Hippocampal formation (tissue), 2 donors: ENCODE measurements at places on chromosomes 3 and 15.

- DNase-seq, result peak; percentile 77
These were observed 1039.2 kb downstream of the ROBO1 start for GRCh38 chr3:78728406-78729145.

- DNase-seq, result no peak
These were observed 4.7 kb downstream of the SYNM start for GRCh38 chr15:99109555-99110021.

- DNase-seq, result no peak
These were observed 1.8 kb downstream of the MTFMT start for GRCh38 chr15:65027593-65027992.

- DNase-seq, result no peak
These were observed 772.3 kb downstream of the SI start for GRCh38 chr3:164306042-164306441.

DNA sequence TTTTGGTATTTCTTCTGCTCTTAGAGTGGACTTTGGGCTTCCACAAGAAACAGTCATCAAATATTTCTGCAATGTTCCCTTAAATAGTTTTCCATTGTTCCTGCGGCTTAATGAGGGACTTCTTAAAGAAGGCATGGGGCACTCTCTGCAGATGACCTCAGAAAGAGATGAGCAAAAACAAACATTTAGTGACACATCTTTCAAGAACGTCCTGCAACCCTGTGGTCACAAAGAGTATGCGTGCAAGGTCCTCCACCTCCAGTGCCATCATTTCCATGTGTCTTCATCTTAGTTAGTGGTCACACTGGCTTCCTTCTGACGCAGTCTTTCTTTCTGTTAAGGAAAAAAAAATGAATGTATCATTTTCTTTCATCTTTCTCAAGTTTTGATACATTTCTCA is 56.2 kb downstream of the GREM1 start:
- DNase-seq, result no peak

DNA sequence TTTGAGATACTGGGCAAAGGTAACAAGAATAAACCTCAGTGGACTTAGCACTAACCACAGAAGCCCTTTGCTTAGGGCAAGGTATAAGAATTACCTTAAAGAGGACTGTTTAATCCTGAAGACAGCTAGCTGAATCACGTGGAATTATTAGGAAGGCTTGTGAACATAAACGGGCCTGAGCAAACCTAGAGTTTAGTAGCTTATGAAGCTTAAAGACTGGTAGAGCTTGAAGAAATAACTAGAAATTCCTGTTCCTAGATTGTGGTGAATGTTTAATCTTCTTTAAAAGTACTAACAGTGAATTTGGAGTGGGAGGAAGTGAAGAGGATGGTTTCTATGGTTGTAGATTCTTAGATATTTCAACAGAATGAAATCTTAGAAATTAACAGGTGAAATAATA is 428.9 kb upstream of the THRB start:
- DNase-seq, result no peak

- no peak for DNase-seq
These were observed 79.6 kb downstream of the PGPEP1L start for GRCh38 chr15:98927996-98928395.

DNA sequence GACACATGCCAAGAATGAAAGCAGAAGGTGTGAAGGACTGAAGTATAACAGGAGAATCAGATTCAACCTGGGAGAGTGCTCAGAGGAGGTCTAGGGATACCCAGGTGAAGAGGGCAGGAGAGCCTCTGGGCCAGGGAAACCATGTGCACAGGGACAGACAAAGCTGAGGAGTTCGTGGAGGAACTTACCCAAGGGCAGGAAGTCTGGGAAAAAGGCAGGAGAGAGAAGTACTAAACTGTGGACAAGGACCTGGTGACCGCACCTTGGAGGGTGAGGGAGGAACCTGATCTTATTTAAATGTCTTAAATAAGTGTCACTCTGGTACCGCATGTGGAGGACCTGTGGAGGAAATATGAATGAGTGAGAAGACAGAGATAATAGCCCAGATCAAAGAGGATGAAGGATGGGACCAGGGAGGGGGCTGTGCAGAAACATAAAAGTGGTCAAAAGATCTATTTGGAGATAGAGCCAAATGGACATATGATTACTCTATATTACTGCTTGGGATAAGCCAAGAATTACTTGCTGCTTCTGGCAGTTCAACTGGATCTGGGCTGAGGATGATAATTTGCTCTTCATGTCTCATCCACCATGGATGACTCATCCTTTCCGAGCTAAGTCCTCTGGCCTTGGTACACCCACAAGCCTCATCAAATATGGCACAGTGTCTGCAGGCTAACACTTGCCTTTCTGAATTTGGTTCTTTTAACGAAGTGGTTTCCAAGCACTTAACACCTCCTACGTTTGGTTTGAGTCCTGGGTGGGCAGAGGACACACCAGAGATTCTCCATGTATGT is 116.9 kb upstream of the NMNAT3 start:
- no peak for DNase-seq

- DNase-seq, result no peak
These were observed 414 bp upstream of the TMEM115 start for GRCh38 chr3:50359760-50360110.

DNA sequence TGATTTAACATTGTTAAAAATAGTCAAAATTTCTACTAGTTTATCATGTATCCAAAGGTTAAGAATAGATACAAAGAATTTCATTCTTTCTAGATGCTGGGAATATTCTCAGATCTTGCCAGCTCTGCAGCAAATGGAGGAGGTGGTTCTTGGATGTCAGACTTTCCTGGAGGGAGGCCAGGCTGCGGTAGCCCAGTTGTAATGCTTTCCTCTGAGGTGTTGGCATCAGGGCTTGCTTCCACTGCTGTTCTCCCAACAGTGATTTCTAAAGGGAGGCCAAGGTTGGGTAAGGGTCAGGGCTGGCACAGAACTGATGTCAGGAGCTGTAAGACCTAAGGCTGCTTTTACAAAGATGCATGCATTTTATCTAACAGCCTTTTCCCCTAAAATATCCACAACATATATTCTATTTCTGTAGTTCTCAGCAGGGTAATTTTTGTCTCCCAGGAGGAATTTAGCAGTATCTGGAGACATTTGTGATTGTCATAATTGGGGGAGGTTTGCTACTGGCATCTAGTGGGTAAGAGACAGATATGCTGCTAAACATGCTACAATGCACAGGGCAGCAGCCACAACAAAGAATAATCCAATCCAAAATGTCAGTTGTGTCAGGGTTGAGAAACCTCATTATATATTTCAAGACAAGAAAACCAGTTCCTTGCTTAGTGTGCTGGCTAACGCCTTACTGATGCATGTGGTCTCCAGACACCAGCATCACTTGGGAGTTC is 42.0 kb upstream of the SPTSSB start:
- DNase-seq, result no peak

GRCh38 chr3:172606021-172606420 is 82.8 kb upstream of the TNFSF10 start:
- no peak for DNase-seq

- DNase-seq, result no peak
These were observed 495.0 kb downstream of the NLGN1 start for GRCh38 chr3:173892547-173892946.

- no peak for DNase-seq
These were observed 91.0 kb downstream of the CPN2 start for GRCh38 chr3:194259982-194260766.

DNA sequence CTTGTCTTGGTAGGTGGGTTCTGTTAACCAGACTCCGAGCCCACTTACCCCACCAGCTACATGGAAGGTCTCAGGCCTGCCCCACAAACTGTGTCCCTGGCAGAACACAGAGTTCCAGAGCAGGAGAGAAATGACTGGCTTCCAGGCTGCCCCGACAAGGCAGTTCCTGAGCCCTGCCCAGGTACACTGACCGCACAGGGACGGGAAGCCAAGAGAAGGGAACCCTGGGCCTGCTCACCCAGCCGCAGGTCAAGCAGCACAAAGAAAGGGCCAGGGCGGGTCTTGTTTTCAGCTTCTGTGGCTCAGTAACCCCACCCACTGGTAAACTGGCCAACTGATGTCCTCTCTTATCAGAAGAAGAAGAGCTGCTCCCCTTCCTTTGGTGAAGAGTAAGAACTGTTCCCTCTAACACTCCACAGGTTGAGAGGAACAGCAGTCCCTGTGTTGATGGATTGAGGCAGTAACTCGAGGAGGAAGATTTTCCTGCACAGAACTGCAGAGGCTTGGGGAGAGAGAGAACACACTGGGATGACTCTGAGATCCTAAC is 68.4 kb downstream of the CRTC3 start:
- DNase-seq, result peak; percentile 52

GRCh38 chr3:122060040-122060698 is 5.0 kb downstream of the CD86 start:
- no peak for DNase-seq

GRCh38 chr15:43463507-43463906 is 29.4 kb downstream of the TP53BP1 start:
- no peak for DNase-seq

- DNase-seq, result no peak
These were observed 8.7 kb upstream of the MESP2 start for GRCh38 chr15:89767411-89767915.

- no peak for DNase-seq
These were observed 15.3 kb upstream of the TMEM115 start for GRCh38 chr3:50374363-50375257.

DNA sequence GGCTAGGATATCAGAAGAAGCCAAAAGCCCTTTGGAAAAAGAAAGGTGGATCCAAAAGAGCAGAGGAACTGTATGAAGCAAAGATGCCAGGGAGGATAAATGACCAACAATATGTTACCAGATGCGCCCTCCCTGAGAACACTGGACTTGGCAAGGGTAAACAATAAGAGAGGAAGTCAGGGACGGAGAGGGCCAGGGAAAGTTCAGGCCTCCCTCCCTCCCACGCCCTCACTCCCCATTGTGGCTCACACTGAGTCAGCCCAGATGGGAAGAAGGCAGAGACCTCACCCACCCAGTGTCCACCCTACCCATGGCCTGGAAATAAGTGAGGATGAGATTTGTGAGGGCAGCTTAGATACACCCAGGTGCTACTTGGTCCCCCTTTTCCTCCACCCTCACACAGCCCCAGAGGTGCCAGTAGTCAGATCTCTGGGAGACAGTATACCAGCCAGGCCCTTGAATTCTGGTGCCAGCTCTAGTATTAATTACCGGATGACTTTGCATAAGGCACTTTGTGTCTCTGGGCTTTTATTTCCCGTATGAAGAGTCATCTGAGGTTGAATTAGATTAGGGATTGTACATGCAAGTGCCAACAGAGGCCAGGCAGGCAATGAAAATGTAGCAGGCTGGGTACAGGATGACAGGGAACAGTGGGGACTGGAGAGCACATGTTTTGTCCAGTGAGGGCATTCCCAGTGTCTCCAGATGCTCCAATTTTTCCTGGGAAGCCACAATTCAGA is 35.1 kb upstream of the FRMD4B start:
- no peak for DNase-seq
